ENCODE measurements at places on chromosomes 12 and 14. TPM values are rescaled to one million over a fixed set of nuclear protein-coding genes. Genes with fewer than 3 reads are reported as not detected.

DNA sequence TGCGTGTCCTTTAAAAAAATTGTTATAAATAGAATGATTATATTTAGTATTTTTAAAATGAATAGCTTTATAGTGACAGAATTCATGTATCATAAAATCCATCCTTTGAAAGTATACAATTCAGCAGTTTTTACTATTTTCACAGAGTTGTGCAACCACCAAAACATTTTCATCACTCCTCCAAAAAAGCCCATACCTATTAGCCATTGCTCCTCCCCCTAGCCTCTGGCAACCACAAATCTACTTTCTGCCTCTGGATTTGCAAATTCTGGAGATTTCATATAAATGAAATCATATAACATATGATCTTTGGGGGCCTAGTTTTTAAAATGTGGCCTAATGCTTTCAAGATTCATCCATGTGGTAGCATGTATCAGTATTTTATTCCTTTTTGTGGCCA, 117.9 kb upstream of the MED13L start:
- H3K27me3 ChIP-seq: peaks cover 2% of the 10 kb centered on the region
- H3K36me3 ChIP-seq: peaks cover 36% of the 10 kb centered on the region
- DNase-seq: no peak

GRCh38 chr12:30896461-30896860, 30.1 kb upstream of the TSPAN11 start:
- no peaks in the 10 kb centered on the region for H3K36me3 ChIP-seq
- H3K27me3 ChIP-seq: peaks cover 4% of the 10 kb centered on the region
- H3K4me3 ChIP-seq: no peak overlapping the region

DNA sequence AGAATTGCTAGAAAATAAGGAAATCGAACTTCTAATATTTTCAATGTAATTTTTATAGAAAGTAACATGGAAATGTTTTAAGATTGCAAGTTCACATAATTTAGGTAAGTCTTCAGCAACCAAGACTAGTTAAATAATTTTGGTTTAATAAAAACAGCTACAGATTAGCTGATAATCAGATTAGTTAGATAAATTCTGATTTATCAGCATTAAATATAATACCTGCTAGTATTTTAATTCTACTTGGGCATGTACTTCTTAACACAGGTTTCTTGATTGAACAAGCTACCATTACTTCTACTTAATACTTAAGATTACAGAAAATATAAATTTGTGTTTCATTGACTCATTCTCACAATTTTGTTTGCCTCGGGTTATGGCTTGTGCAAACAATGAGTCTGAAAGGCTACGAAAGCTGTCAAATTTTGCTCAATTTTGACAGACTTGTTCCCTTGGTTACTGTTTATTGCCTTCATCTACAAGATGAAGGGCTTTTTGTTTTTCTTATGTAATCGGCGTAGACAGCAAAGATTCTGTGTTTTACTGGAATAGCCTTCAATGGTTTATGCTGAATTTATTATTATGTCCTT, 116.1 kb upstream of the NUDT4 start:
- no peak for DNase-seq
- no peak overlapping the region for H3K27ac ChIP-seq
- H3K36me3 ChIP-seq: no peaks in the 10 kb centered on the region

- H3K4me3 ChIP-seq: peak overlapping the region; percentile 50
- H3K27ac ChIP-seq: peak overlapping the region; percentile 89
- peaks cover 24% of the 10 kb centered on the region for H3K36me3 ChIP-seq
- peaks cover 83% of the 10 kb centered on the region for H3K4me1 ChIP-seq
Measured at GRCh38 chr14:30193101-30193500, 265.5 kb upstream of the PRKD1 start.

- no peak overlapping the region for H3K27ac ChIP-seq
- H3K36me3 ChIP-seq: no peaks in the 10 kb centered on the region
- no peak overlapping the region for H3K4me3 ChIP-seq
- peaks cover 1% of the 10 kb centered on the region for H3K27me3 ChIP-seq
Measured at GRCh38 chr14:33317675-33318074, 379.0 kb downstream of the NPAS3 start.

DNA sequence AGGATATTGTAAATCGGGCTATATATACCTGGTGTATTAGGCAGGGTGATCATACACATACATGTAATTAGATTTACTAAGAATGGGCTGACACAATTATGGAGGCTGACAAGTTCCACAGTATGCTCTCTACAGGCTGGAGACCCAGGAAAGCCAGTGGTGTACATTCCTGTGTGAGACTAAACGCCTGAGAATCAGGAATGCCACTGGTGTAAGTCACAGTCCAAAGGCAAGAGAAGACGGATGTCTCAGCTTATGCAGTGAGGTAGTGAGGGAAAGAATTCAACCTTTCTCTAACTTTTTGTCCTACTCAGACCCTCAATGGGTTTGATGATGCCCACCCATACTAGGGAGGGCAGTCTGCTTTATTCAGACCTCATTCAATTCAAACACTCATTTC, 57.1 kb downstream of the METTL25 start:
- no peaks in the 10 kb centered on the region for H3K36me3 ChIP-seq
- DNase-seq: peak; percentile 17
- peaks cover 13% of the 10 kb centered on the region for H3K4me1 ChIP-seq
- no peaks in the 10 kb centered on the region for H3K27me3 ChIP-seq
- no peak overlapping the region for H3K27ac ChIP-seq

- no peaks in the 10 kb centered on the region for H3K36me3 ChIP-seq
- DNase-seq: no peak
- H3K27ac ChIP-seq: no peak overlapping the region
- H3K4me1 ChIP-seq: peaks cover under 1% of the 10 kb centered on the region
Measured at GRCh38 chr14:37813732-37814131, 218.3 kb downstream of the TTC6 start.

DNA sequence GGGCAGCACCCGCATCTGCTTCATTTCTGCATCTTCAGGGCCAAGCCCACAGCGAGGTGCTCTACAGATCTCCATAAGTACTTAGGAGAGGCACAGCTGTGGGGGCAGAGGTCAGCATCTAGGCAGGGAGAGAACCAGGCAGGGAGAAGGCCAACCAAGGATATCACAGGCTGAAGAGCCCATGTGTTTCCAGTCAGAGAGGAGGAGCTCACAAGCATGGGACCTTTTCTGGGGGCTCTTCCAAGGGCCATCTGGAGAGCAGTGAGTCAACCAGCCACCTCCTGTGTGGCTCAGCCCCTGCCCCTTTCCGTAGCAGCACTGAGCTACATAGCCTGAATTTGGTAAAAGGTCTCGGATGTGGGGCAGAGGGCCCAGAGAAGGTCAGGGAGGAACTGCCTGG, 78.5 kb downstream of the ARL6IP4 start:
- H3K4me3 ChIP-seq: no peak overlapping the region
- H3K4me1 ChIP-seq: peaks cover 42% of the 10 kb centered on the region
- H3K27me3 ChIP-seq: peaks cover 9% of the 10 kb centered on the region
- no peaks in the 10 kb centered on the region for H3K36me3 ChIP-seq

Gene TMEM117
- 8.0 TPM for total RNA-seq

- H3K27ac ChIP-seq: no peak overlapping the region
- DNase-seq: no peak
- H3K4me1 ChIP-seq: no peaks in the 10 kb centered on the region
- no peaks in the 10 kb centered on the region for H3K36me3 ChIP-seq
- H3K27me3 ChIP-seq: no peaks in the 10 kb centered on the region
Measured at GRCh38 chr12:99600388-99600787, 47.2 kb upstream of the GARIN6 start.

GRCh38 chr12:12714276-12715021, 2.7 kb upstream of the CDKN1B start:
- peaks cover 4% of the 10 kb centered on the region for H3K27me3 ChIP-seq
- H3K4me3 ChIP-seq: peak overlapping the region; percentile 75
- H3K4me1 ChIP-seq: peaks cover 34% of the 10 kb centered on the region
- H3K36me3 ChIP-seq: peaks cover 21% of the 10 kb centered on the region
- H3K27ac ChIP-seq: peak overlapping the region; percentile 52

Gene VRTN
- total RNA-seq: not detected

Gene RASSF8
- 73.2 TPM for total RNA-seq

DNA sequence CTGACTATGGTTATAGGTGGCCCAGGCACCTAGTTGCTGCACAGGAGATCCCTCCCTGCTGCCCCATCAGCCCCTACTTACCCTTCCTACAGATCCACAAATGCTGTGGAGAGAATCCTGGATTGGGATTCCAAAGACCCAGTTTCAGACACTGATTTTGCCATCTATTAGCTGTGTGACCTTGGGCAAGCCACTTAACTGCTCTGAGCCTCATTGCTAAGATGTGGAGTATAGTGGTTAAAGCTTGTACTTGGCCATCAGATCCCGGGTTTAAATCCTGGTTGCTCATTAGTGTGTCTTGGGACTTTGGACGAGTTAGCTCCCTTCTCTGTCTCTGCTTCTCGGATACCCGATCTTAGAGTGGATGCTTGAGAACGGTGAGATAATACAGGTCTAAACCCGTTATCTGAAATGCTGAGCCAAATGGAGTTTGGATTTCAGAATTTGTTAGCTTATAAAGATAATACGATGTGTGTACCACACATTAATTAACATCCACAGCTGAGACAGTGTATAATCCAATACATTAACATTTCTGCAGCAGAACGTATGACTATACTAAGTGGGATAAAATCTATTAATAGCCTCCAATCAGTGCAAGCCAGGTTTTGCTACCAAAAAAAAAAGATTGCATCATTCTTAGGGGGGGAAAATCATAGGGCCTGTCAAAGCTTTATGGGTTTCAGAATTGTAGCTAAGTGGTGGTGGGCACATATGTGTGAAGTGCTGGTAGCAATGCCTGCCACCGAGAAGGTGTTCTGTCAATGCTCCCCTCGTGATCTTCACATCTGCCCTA, 16.0 kb downstream of the PROX2 start:
- H3K4me1 ChIP-seq: peaks cover 17% of the 10 kb centered on the region
- no peak overlapping the region for H3K4me3 ChIP-seq
- no peak for DNase-seq
- no peak overlapping the region for H3K27ac ChIP-seq
- no peaks in the 10 kb centered on the region for H3K27me3 ChIP-seq

DNA sequence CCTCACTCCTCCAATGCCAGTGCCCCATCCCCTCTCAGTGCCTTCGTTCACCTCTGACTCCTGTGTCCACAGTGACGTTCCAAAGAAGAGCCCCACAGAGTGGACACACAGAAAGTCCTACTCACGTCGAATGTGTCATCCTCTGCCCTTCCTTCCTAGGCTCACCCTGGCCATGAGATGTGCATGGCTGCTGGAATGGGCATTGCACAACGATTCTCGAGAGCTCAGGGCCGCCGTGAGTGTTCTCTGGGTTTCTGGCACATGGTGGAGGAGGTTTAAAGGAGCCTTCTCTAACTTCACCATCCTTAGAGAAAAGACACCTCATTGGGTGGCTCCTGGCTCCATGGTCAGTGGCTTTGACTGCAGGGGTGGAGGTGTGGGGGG, 12.8 kb upstream of the CEP170B start:
- no peaks in the 10 kb centered on the region for H3K36me3 ChIP-seq
- H3K27me3 ChIP-seq: peaks cover 45% of the 10 kb centered on the region
- H3K4me3 ChIP-seq: no peak overlapping the region
- peaks cover 5% of the 10 kb centered on the region for H3K4me1 ChIP-seq

GRCh38 chr12:65492998-65493912, 214.8 kb downstream of the MSRB3 start:
- peaks cover 5% of the 10 kb centered on the region for H3K36me3 ChIP-seq
- H3K4me1 ChIP-seq: peaks cover 62% of the 10 kb centered on the region
- no peak overlapping the region for H3K4me3 ChIP-seq
- H3K27ac ChIP-seq: peak overlapping the region; percentile 51
- DNase-seq: no peak

Gene TMPRSS12
- not detected for total RNA-seq

Gene PLA2G1B
- total RNA-seq: not detected

DNA sequence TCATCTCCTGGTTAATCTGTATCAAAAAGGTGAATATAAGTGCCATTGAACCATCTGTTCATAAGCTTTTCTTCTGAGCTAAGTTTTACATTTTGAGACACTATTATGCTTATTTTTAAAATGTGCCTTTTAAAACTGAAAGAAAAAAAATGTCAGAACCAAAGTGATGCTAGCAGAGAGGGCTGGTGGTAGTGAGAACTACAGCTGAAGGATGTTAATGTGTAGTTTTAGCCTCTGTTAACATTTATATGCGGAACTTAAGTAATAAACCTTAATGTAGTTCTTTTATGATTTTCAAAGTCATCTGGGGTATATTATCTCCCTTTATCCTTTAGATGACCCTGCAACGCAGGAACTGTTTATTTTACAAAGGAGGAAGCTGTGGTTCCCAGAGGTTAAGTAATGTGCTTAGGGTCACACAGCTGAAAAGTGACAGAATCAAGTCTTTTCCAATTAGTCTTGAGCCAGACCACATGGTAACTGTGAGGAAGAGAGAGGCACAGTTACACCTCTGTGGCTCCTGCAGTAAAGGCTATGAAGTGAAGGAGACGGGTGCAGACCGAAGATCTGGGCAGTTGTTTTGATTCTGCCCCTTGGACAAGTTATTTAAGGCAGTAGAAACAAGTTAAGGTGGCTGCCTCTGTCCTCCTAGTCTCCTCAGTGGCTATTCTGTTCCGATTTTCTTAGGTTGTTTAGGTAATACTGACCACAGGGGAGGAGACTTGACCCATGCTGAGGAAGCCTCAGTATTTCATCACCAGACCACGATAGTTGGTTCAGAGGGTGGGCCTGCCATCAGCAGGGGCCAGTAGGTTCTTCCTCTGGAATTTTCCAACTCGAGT, 23.9 kb downstream of the GNG2 start:
- H3K4me1 ChIP-seq: peaks cover 17% of the 10 kb centered on the region
- H3K36me3 ChIP-seq: no peaks in the 10 kb centered on the region
- peaks cover 6% of the 10 kb centered on the region for H3K27me3 ChIP-seq
- H3K4me3 ChIP-seq: no peak overlapping the region
- H3K27ac ChIP-seq: no peak overlapping the region

DNA sequence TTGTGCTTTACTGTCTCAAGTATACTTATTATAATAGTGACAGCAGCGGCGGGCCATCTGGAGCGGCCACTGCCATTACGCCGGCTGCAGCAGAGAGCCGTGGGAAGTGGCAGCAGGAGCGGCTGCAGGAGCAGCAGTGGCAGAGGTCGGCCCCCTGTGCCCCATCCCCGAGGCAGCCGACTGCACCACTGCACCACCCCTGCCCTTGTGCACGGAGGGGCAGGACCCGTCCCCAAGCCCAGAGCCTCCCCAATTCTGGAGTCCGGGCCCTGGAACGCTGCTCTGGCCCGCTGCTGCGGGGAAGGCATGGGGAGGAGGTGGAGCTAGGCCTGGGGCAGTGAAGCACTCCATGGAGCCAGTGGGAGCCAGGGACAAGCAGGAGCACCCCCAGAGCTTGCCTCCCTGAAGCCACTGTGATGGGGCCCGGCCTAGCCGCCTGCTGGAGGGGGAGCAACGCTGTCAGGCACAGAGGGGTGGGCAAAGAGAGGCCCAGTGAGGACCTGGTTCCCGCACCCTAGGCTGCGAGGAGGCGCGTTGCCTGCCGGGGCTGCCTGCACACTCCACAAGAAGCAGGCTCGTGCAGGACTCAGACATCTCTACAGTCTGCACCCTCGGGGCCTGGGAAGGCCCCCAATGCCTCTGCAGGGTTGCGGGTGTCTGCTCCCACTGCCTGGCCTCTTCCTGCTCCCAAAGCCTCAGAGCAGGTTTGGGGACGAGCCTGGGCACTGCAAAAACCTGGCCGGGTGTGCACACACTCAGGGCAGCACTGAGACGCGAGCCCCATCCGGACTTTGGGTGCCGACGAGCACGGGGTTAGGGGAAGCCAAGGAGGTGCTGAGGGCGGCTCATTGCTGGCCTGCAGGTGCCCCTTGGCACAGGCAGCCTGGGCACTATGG, 74.2 kb upstream of the RASSF8 start:
- peaks cover 7% of the 10 kb centered on the region for H3K27me3 ChIP-seq
- DNase-seq: no peak
- 0 out of 2 replicates have a peak, but pooled peaks cover 6% of the 10 kb centered on the region for H3K36me3 ChIP-seq
- H3K27ac ChIP-seq: no peak overlapping the region
- no peak overlapping the region for H3K4me3 ChIP-seq

Gene RPAP3
- total RNA-seq: 32.6 TPM

GRCh38 chr12:12616512-12617310, 5.0 kb downstream of the CREBL2 start:
- peaks cover 29% of the 10 kb centered on the region for H3K4me1 ChIP-seq
- H3K4me3 ChIP-seq: no peak overlapping the region
- peaks cover 10% of the 10 kb centered on the region for H3K36me3 ChIP-seq
- no peak for DNase-seq

Gene SLC5A8
- total RNA-seq: not detected

Gene C12orf42
- total RNA-seq: not detected
